ENCODE measurements at places on chromosomes 4 and X.
A peak's percentile ranks its signal among the peaks of the same experiment; 100 is the strongest.

DNA sequence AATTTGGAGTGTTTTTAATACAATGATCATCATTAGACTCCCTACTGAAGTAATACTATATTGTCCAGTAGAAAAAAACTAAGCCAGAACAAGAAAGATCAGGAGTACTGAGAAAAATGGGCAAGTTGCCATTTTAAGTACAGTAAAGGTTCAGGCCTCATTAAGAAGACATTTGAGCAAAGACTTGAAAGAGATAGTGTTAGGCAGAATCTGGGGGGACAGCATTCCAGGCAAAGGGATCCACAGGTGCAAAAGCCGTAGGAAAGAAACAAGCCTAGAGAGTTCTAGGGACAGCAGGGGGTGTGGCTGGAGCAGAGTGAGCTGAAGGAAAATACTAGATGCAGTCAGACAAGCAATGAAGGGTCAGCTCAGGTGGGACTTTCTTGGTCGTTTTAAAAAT, 58.1 kb upstream of the INTU start:
- no peak for DNase-seq

DNA sequence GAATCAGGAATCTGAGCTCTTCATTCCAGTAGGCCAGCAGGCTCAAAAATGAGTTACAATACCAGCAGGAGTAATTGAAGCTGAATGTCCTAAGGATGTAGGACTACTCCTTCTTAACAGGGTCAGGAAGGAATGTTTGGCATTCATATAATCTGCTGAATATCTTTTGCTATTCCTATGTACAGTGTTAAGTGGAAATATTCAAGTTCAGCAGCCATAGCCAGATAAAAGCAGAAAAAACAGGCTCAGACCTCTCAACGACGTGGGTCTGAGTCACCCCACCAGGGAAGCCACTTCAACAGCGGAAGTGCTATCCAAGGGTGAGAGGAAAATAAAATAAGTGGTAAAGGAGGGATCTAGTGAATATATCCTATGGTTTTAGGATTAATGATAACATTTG, 577.0 kb downstream of the SPOCK3 start:
- no peak for DNase-seq

GRCh38 chr4:80196259-80196921, 913 bp upstream of the PRDM8 start:
- DNase-seq: no peak

DNA sequence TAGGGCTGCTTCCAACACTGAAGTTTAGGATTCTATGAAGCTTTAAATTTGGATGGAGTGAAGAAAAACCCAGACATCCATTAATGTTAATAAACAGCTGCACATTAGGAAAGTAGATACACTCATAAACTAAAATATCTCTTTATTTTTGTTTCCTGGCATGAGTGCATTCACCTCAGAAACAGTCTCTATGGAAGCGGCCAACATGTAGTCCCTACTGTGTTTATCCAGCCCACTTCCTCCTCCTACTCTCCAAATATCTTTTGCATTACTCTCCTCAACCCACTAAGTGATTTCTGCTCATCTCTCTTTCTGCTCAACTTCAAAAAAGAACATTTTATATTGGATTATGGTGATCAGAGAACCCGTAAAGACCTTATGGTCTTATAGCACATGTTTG, 180.3 kb upstream of the MXRA5 start:
- DNase-seq: no peak

DNA sequence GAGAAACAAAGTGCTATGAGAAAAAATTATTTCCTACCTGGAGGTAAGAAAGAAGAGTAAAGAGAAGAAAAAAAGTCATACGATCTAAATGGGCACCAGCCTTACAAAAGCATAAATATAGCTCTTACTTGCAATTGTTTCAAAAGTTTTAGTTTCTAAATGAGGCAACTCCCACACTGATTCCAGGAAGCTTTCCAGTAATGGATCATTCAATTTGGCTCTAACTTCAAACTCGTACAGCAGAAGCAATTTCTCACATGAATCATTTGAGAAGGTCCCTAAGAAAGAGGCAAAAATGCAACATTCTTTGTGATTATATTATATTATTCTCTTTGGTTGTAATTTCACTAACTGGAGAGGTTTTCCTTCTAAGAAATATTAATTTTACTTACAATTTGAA, 109.9 kb downstream of the DLG3 start:
- DNase-seq: no peak

- DNase-seq: no peak
Measured at GRCh38 chr4:153364061-153364460, 19.6 kb downstream of the MND1 start.

DNA sequence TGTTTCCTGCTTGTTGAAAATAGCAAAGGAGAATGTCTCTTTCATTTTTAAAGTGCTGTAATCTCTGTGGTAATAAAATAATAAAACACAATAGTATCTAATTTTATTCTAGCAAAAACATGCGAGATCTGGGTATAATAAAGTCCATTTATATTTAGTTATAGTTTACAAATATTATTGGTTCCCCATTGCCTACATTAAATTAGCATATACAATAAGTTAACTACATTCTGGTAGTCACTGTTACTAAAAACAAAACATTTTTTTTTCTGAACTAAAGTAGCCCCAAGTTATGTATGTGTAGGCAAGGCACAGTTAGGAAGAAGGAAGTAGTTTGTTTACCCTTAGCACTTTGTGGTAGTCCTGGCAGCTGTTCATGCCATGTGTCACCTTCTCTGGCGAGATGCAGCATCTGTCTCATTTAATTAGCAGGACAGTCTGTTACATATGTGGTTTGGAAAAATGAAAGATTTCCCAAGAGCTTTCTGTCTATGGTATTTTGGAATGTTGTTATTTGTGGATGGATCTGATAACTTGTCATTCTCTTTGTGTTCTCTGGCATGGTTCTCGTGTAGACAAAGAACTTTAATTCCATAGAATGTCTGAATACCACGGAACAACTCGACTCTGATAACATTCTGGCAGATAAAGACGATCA, 231.3 kb upstream of the PITX2 start:
- no peak for DNase-seq

- no peak for DNase-seq
Measured at GRCh38 chr4:167380964-167381363, 146.7 kb upstream of the SPOCK3 start.

GRCh38 chrX:106964290-106964689, 35.7 kb downstream of the MORC4 start:
- no peak for DNase-seq

DNA sequence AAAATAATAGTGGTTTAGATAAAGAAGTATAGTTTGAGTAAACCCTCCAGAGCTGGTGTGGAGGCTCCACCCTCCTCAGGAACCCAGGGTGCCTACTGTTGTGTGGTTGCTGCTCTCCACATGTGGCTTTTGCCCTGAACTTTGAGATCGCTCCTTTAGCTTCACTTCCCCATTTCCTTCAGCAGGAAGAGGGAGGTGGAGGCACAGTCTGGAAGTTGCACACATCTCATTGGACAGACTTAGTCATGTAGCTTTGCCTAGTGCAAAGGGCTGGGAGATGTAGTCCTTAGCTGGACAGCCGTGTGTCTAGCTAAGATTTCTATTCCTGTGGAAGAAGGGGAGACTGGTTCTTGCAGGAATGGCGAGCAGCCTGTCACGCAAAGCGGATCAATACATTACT, 37.9 kb downstream of the RGS12 start:
- DNase-seq: peak; percentile 2

DNA sequence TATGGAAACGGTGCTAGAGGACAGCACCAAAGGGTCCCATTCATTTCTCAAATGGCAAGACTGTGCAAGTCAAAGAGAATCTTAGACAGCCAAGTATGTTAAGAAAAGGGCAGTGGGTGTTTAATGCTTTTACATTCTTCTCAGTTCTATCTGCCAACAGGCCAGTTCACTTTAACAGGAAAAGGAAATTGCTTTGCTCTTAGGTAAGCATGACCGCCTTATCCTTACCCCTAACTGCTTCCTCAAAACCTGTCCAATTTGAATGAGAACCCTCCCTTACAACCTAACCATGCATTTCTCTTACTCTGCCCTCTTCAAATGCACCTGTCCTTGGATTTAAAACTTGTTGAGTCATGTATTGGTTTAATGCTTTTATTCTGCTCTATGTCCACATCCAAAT, 44.5 kb upstream of the BLTP1 start:
- no peak for DNase-seq

Measured in pancreas (tissue), 10 donors.